Right cardiac atrium (tissue), 5 donors: ENCODE measurements at places on chromosomes 16 and 17. TPM values are rescaled to one million over a fixed set of nuclear protein-coding genes. Genes with fewer than 3 reads are reported as not detected.

ZSCAN10 gene
- polyA plus RNA-seq = not detected

OR3A3 gene
- not detected for polyA plus RNA-seq

KRT39 gene
- polyA plus RNA-seq = not detected

CSH1 gene
- not detected for polyA plus RNA-seq

ASPHD1 gene
- 0.14 TPM for polyA plus RNA-seq

NPW gene
- not detected for polyA plus RNA-seq

CLEC10A gene
- 1.6 TPM for polyA plus RNA-seq

TVP23A gene
- 1.4 TPM for polyA plus RNA-seq

RCVRN gene
- 0.27 TPM for polyA plus RNA-seq

RNF157 gene
- 12.1 TPM for polyA plus RNA-seq

MYCBPAP gene
- 0.88 TPM for polyA plus RNA-seq

PTX4 gene
- 0.09 TPM for polyA plus RNA-seq

CCL3 gene
- 0.66 TPM for polyA plus RNA-seq

CLEC19A gene
- polyA plus RNA-seq = not detected

ASPA gene
- polyA plus RNA-seq = 1.6 TPM

FZD2 gene
- 2.4 TPM for polyA plus RNA-seq
